Smooth muscle cell of the coronary artery (primary cell): ENCODE measurements at places on chromosomes 6 and 20. TPM values are rescaled to one million over a fixed set of nuclear protein-coding genes. Genes with fewer than 3 reads are reported as not detected.

The VGLL2 gene
- total RNA-seq = not detected in 2 replicates

The GFRAL gene
- total RNA-seq = not detected in 2 replicates

The ISM1 gene
- 1.3 TPM in 1 of 2 replicates, not detected in the other for total RNA-seq

The SLC16A10 gene
- not detected in 2 replicates for total RNA-seq

The MOG gene
- total RNA-seq = not detected in 2 replicates

The CNBD2 gene
- total RNA-seq = 1.1 and 1.7 TPM in 2 replicates

The RBM38 gene
- total RNA-seq = 3.6 and 11.7 TPM in 2 replicates

The MYLK2 gene
- 1.1 TPM in 1 of 2 replicates, not detected in the other for total RNA-seq

The PRPH2 gene
- 0.30 and 2.2 TPM in 2 replicates for total RNA-seq
